ENCODE measurements at places on chromosomes 7 and 10.

DNA sequence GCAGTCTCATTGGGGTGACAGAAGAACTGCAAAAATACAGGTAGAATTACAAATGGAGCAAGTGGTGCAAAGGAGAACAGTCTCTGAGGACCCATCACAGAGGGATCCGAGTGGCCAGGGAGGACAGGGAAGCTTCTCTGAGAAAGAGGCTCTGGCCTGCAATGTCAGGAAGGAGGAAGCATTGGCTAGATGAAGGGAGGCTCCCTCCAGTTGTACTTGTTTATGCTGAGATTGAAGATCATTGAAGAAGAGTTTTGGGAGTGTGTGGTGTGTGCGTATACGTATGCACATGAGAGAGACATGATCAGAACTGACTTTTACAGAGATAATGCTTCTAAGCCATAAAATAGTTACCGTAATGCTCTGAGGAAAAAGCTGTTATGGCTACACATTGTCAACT lies 274.7 kb upstream of the FZD8 start:
- no peak for DNase-seq

DNA sequence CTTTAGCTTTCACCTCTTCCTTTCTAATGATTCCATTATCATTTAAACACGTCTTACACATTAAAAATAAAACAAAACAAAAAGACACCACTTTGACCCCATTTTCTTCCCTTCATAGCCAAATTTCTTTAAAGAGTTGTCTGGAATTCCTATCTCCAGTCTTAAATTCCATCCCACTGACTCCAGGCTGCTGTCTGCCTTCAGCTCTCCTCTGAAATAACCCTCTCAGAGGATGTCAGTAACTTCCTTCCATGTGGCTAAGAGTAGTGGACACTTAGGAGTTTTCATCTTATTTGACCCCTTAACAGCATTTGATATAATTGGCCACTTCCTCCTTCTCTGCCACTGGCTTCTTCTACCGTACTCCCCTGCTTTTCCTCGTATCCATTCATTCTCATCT lies 69.6 kb upstream of the MKX start:
- no peak for DNase-seq

DNA sequence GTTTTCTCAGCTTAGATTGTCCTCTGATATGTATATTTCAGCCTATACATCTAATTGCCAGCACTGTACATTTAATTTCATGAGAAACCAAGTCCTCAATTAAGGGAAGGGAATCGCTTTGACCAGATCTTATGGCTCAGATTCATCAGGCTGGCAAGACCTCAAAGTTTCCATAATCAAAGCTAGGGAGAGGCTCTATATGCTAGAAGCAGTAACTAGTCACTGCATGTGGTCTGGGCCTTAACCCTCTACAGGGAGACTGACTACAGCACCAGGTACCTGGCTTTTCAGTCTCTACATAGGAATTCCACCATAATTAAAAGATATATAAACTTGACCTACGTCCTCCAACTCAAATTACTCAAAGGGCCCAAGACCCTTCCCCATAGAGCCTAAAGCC lies 97.4 kb upstream of the JAZF1 start:
- DNase-seq = no peak

- DNase-seq = no peak
These were observed 911.9 kb upstream of the LRRN3 start for GRCh38 chr7:110179037-110179436.

- no peak for DNase-seq
These were observed 31.3 kb downstream of the TMEM270 start for GRCh38 chr7:73892003-73892999.

DNA sequence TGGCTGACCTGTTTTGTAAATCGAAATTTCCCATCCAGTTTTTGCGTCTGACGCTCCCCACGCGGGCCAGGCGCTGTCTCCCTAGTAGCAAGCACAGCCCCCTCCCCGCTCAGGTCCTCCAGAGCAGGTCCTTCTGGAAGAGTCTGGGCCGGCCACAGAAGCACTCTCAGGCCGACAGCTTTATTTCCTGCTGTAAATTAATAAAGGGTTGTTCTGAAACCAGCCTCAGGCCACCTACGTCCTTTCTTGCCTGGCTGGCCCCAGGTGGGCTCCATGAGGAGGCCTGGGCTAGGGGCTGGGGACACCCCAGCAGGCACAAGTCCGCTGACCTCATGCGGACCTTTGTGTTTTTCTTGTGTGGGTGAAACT lies 35.2 kb downstream of the CAMK2B start:
- DNase-seq = no peak

GRCh38 chr7:105010504-105011130 lies 3.4 kb upstream of the KMT2E start:
- no peak for DNase-seq

- DNase-seq = no peak
These were observed 37.4 kb upstream of the LBX1 start for GRCh38 chr10:101266381-101267289.

GRCh38 chr7:4871930-4872675 lies 10.3 kb upstream of the PAPOLB start:
- DNase-seq = no peak

DNA sequence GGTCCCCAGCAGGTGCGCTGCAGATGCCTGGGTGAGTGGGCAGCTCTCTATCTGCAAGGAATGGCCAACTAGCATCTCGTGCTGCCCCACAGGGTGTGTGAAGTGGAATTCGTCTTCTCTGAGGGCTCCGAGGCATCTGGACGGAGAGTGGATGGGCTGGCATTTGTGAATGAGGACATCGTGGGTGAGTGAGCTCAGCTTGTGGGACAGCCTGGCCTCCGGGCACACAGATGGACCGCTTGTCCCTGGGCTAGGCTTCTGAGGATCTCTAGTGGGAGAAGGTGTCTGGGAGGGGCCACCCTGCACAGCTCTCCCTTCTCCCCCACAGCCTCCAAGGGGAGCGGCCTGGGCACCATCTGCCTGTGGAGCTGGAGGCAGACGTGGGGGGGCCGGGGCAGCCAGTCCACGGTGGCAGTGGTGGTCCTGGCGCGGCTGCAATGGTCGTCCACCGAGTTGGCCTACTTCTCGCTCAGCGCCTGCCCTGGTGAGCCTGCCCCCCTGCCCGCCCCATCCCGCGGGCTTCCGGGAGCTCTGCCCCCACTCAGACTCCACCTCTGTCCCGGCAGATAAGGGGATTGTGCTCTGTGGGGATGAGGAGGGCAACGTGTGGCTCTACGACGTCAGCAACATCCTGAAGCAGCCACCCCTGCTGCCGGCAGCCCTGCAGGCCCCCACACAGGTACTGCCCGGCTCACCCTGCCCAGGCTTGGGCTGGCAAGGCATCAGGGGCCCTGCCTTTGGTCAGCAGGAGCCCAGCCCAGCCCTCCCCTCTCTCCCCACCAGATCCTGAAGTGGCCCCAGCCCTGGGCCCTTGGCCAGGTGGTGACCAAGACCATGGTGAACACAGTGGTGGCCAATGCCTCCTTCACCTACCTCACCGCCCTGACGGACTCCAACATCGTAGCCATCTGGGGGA lies 6.3 kb downstream of the POLR2J start:
- no peak for DNase-seq

- DNase-seq = peak; percentile 75
These were observed 10.4 kb upstream of the SMC3 start for GRCh38 chr10:110556969-110557601.

GRCh38 chr7:31493714-31494181 lies 20.1 kb upstream of the ITPRID1 start:
- DNase-seq = no peak

DNA sequence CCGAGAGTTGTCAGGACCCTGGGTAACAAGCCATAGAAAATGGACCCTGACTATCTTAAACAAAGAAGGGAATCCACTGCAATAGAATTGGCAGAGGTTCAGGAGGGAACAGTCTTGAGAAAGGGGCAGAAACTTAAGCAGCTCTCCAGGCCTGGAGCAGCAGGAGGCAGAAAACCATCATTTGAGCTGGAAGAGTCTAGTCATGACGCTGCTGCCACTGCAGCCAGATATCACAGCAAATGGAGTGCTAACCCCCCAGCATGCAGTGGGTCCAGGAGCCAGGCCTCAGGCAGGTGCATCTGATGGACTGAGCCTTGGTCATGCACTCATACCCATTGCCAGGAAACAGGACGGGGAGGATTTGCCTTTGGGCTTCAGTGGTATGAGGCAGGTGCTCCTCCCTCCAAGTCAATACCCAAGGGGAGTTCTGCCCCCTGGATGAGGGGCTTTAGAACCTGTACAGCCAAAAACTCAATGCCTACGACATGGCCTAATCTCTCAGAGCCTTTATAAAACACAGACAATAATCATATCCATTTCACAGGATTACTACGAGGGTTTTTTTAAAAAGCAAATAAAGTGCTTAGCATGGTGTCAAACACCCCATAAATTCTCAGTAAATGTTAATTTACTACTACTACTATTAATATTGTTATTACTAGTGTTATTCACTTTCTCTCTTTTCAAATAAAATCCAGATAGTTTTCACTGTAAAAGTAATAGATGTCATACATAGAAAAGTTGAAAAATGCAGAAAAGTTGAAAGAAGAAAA lies 30.7 kb downstream of the DUSP5 start:
- peak; percentile 8 for DNase-seq

- DNase-seq = no peak
These were observed 35.4 kb upstream of the CDK14 start for GRCh38 chr7:90560730-90561129.

DNA sequence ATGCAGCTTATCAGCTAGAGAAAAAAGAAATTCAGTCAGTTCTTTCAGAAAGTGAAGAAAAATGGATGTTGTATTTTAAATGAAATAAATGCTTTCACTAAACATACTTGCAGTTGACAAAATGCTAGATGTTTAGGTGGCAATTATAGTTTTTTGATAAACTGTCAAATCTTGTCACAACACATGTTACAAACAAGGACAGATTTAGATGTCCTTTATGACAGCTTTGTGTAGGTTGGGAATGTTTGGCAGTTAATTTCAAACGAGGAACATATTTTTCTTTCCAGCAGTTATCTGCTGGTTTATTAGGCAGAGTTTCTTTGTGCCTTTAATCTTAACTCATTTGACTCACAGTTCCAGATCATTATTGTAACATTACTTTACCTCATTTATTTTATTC lies 3.1 kb upstream of the PRPS1L1 start:
- DNase-seq = no peak

DNA sequence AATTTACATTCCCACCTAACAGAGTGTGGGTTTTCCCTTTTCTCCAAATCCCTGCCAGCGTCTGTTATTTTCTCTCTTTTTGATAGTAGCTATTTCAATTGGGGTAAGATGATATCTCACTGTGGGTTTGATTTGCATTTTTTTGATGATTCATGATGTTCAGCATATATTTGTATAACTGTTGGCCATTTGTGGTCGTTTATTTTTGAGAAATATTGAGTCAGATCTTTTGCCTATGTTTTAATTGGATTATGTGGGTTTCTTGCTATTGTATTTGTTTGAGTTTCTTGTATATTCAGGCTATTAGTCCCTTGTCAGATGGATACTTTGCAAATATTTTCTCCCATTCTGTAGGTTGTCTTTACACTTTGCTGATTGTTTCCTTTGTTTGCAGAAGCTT lies 193.8 kb downstream of the ABCA13 start:
- DNase-seq = no peak

- DNase-seq = no peak
These were observed 36.3 kb upstream of the TCF7L2 start for GRCh38 chr10:112913661-112914287.

- no peak for DNase-seq
These were observed 84.4 kb downstream of the PARD3 start for GRCh38 chr10:34730726-34731125.

DNA sequence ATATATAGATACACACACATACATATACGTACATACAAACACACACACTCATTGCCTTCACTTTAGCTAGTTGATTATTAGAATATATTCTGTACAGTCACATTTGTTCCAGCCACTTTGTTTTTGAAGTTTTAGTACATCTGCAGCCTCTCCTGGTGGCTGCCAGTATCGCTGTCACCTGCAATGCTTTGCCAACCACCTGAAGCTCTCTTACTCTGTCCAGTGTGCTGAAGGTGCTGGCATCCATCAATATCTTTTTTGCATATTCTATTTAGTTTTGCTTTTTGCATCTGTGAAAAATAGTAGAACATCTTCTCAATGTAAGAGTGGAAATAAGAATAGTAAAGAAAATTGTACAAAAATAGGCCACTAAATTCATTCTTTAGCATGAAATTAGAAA lies 388.6 kb downstream of the EXOC4 start:
- DNase-seq = no peak

DNA sequence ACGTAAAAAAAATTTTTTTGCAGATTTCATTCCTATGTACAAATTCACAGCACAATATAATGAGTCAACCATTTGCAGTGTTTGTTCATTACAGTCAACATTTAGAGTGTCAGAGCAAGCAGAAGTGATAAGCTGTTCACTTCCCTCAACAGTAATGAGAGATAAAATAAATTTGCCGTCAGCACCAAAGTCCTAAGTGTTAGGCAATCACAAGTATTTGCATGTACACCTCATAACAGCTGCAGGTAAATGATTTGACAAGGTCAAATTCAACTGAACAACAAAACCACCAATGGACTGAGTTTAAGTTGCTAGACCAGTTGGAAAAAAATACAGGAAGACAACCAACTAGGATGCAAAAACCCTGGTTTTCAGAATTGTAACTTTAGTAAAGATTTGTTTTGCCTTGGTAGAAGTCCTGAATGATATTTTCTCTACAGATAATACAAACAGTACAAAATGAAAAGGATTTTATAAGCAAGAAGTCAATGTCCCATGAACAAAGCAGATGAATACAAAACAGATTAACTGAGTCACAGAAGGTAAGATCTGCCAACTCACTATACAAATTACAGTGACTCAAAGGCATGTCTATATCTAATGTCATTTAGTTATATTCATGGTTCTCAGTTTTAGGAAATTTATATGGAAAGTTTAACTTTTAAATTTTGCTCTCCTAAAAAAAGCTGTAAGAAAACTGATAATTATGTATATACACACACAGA lies 10.4 kb downstream of the RAPGEF5 start:
- DNase-seq = no peak

GRCh38 chr10:45453639-45454255 lies 79.7 kb downstream of the ALOX5 start:
- no peak for DNase-seq

- no peak for DNase-seq
These were observed 27.8 kb downstream of the SLC26A5 start for GRCh38 chr7:103418241-103418640.

- DNase-seq = peak; percentile 11
These were observed 16.4 kb upstream of the RUFY2 start for GRCh38 chr10:68423522-68423921.

GRCh38 chr7:100159099-100159623 lies 638 bp upstream of the TRAPPC14 start:
- no peak for DNase-seq

- DNase-seq = no peak
These were observed 44.4 kb upstream of the OPN4 start for GRCh38 chr10:86609920-86610319.

DNA sequence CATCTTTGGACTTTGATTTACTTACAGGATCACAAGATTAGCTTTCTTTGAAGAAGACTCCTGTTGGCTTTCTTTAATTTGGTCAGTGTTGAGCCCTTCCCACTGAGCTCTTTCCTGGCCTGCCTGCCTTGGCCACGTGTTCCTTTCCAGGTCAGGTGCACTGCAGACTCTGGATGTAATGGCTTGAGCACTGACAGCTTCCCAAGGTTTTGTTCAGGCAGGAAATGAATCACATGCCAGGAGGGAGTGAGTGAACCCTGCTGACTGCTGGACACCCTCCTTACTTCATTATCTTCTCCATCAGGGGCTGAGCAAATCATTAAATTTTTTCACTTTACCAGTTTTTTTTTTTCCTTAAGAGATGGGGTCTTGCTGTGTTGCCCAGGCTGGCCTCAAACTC lies 29.8 kb downstream of the SNX10 start:
- no peak for DNase-seq

Measured in CD4-positive, alpha-beta T cell treated with Interleukin-2 at 100 ng/mL for 4 hours (primary cell).